Caudate nucleus (tissue), 63 donors: ENCODE measurements at places on chromosomes 11 and 22.

- DNase-seq = no peak
These were observed 17.7 kb downstream of the PHLDB1 start for GRCh38 chr11:118625036-118625690.

GRCh38 chr22:19844377-19845053 lies 10.2 kb downstream of the GNB1L start:
- DNase-seq = peak; percentile 16

DNA sequence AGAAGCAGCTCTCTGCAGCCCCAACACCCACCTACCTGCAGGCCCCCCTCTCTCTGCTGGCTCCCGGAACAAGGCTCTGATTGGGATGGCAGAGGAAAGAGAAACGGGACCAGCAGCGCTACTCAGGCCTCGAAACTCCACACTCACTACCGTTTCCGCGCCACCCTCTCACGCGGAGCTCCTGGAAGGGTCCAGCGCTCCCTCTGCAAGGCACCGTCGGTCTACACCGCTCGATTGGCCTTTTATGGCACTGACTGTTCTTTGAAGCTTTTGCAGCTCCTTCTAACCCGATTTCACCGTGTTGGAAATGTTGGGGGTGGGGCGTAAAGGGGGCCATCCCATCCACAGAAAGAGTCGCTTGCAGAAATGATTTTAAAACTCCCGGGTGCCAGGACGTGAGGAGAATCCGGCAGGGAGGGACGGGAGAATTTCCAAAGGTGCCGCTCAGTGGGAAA lies 323 bp upstream of the PANX1 start:
- no peak for DNase-seq

DNA sequence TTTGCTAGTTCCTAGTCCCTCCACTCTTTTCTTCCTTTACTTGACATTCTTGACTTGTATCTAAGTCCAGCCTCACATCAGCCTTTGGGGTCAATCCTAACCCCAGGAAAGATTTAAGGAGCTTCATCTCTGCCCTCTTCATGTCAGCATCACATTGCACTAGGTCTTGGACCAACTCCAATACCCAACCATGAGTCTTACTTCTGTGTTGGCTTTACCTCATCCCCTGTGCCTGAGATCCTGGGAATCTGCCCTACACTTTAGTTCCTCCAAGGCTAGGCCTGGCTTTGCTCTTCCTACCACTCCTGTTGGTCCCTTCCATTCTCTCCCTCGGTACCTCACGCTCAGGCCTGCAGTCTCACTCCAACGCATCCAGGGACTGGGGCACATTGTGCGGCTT lies 117.0 kb downstream of the SLC1A2 start:
- DNase-seq = no peak

DNA sequence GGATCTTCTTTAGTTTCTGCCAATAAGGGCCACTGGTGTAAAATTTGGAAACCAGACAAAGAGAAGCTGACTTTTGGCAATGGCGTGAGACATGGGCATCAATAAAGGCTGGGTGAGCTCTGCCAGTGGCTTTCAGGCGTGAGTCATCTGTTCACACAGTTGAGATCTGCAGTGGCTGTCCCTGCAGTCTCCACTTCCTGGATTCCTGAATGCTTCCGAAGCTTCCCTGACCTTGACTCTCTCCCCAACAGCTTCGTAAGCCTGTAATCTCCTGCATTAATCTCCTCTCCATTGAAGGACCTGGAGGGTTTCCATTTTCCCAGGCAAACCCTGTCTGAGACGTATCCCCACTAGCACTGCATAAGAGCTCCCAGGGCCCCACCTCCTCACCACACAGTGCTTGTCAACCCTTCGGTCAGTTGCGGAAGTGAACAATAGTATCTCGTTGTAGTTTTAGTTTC lies 574.7 kb downstream of the TBC1D22A start:
- DNase-seq = no peak

DNA sequence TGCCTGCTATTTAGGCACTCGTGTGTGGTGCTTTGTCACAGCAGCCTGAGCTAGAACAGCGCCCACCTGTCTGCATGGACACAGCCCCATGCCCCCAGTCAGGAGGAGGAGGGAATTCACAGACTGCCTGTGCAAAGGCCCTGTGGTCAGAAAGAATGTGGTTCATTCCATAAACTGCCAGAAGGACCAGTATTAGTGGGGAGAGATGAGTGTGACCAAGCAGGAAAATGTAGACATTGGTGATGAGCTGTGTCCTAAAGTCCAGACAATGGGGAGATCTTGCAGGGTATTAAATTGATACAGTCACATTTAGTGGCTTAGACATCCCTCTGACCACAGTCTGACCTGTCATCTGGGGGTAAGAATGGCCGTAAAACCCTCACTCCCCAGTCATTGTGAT lies 83.7 kb upstream of the LINC01488 start:
- no peak for DNase-seq

GRCh38 chr22:36918586-36919284 lies 5.3 kb downstream of the CSF2RB start:
- no peak for DNase-seq

DNA sequence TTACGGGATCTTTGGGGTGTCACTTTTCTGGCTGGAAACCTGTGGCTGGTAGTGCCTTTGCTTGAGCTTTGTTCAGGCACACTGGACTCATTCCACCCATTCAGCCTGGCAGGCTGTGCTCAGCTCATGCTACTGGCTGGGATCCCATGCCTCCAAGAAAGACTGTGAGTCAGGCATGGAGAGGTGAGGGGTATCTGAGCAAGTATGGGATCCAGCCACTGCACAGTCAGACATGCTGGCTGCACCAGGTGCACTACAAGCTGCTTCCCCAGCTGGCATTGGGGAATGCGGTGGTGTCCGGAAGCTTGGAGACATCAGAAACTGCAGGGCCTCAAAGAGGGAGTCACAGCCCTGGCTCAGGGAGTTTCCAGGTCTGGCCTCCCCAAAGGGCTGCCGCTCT lies 12.0 kb upstream of the MED17 start:
- DNase-seq = no peak

DNA sequence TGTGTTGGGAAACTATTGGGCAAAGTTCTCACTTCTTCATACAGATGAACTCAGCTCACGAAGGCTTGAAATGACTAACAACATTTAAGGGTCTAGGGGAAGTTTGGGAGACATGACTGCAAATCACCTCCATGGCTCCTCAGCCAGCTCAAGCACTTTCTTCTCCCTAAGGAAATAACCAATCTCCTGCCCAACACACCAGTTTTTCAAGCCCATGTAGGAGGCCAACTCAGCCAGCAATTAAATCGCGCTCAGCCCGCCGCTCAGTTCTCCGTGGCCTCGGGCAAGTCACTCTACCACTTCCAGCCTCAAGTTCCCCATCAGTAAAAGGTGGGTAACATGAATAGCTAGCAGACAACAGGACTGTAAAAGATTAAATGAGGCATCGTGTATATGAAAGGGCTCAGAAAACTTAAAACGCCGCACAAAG lies 796 bp downstream of the POLDIP3 start:
- no peak for DNase-seq

- no peak for DNase-seq
These were observed 78.4 kb downstream of the CADM1 start for GRCh38 chr11:115425816-115426215.

- no peak for DNase-seq
These were observed 232.9 kb downstream of the BUD13 start for GRCh38 chr11:116539836-116540418.

DNA sequence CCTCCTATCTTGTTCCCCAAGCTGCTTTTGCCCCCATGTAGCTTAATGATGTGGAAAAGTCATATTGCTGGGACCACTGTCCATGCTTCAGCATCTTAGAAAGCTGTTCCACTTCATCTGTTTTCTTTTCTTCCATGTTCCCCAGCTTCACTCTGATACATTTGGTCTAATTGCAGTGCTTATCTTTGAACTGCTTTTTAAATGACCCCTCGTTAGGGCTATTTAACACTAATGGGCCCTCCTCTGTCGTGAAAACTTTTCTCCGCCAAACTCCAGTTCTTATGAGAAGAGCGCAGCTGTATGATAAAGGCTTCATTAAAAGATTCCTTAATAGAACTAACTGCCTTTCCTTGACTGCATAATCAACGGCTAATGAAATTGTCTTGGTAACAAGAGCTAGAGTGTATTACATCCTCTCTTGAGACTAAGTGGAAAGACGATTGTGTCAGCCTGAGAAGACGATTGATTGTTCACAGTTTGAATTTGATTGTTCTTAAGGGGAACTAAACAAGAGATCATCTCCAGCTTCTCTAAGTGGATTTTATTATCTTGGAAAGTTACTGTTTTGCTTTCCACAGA lies 165.0 kb upstream of the MTNR1B start:
- no peak for DNase-seq

GRCh38 chr22:27240298-27241075 lies 561.1 kb downstream of the MN1 start:
- DNase-seq = no peak

GRCh38 chr11:16603245-16603644 lies 135.2 kb upstream of the C11orf58 start:
- no peak for DNase-seq

GRCh38 chr22:35587447-35587870 lies 29.7 kb downstream of the MB start:
- no peak for DNase-seq

GRCh38 chr11:120108154-120108784 lies 29.6 kb downstream of the TRIM29 start:
- peak; percentile 64 for DNase-seq

DNA sequence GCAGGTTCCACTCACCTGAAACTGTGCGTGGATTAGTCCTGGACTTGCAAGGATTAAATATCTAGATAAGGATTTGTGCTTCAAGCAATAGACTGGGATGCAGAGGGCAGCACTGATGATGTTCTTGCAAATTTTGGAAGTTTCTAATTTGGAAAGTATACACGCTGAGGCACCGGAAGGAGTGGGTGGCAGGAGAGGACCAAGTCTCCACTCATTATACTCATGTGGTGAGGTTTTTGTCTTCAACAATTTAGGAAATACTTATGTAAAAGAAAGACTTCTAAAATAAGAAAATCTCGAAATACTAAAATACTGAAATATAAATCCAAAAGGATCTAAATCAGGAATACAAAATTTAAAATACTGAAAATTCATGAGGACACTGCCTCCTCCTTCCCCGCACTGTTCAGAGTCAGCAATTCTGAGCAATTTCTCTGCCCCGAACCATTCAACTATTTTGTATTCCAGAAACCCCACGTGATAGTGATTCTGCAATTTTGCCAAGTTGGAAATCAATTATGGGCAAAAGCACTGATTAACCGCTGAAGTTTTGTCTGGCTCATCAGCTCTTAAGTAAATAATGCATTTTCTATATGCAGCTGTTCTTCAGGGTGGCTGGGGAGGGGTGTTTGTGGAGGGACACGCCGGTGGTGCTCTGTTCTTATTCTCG lies 47.0 kb upstream of the CLMP start:
- DNase-seq = no peak

DNA sequence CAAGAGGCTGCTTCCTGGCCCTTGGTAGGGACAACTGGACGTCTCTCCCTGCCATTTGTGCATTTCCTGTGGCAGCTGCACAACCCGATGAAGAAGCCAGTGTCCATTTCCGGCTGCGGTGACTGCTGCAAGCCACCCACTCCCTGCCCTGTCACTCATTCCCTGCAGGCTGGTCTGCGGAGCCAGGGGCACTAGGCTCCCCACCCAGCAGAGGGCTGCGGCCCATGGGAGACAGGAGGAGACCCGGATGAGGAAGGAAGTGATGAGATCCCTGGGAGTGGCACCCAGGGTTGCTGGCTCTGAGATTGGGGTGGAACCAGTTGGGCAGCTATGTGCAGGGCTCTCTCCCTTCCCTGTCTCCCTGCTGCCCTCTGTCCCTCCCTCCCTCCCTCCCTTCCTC lies 10.0 kb upstream of the MYRF start:
- DNase-seq = no peak

GRCh38 chr11:68598816-68599653 lies 85.3 kb upstream of the GAL start:
- DNase-seq = no peak

GRCh38 chr11:33753304-33753967 lies 17.2 kb upstream of the CD59 start:
- no peak for DNase-seq

DNA sequence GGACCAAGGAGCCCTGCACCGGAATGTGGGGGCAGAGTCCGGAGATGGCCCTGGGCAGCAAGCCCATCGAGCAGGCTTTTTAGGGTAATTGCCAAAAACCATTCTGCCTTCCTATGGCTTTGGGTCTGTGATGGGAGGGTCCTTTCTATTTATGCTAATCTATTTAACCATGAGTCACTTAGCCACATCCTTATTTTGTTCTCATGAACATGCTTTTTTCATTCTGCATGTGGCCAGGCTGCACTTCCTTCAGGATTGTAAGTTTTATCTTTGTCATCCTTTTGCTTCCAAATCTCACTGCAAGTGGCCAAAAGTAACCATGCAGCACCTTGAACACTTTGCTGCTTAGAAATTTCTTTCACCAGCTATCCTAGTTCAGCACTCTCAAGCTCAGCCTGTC lies 88.3 kb downstream of the EFCAB6 start:
- DNase-seq = no peak

GRCh38 chr11:106998916-106999188 lies 19.4 kb downstream of the GUCY1A2 start:
- no peak for DNase-seq

DNA sequence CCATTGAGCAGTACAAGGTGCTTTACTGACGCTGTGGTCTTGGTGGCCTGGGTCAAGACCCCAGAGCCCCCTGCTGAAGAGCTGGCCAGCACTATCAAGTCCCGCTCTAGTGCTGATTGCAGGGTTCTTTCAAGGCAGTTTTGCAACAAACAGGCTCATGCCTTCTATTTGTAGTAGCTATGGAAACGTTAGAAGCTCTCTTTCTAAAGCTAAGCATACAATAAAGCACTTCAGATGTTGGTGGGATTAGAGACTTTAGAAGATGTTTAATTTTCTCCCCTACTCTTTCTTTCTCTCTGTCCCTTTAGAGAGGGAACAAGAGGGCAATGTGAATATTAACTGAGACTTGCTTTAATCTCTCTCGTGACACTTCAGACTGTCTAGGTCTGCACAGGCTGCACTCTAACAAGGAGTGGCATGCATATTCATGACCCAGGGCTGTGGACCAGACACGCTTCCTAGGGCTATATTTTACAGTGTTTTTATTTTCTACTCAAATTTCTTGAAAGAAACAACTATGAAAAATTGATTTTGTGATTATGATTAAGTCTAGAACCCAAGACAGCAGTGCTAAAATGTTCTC lies 138.6 kb downstream of the WNT7B start:
- no peak for DNase-seq

DNA sequence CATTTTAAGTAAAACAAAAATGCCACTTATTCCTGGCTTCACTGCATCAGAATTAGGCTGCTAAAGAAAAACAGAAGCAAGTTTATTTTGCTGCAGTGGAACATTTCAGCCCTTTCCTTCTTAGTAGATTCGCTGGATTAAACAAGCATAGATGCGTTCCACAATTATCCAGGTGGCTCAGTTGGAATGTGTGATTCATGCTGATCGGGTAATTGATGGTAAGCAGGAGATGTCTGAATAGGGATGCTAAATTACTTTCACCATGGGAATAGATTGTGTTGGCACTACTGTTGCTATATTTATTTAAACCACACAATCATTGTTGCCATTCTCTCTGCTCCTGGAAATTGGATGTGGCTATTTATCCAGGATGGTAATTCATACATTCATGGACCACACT lies 440.1 kb upstream of the DDI1 start:
- no peak for DNase-seq

GRCh38 chr11:132312701-132313111 lies 942.3 kb downstream of the NTM start:
- no peak for DNase-seq

GRCh38 chr11:79570104-79570503 lies 129.3 kb upstream of the TENM4 start:
- no peak for DNase-seq
